ENCODE measurements at places on chromosomes 16 and 17. TPM values are rescaled to one million over a fixed set of nuclear protein-coding genes. Genes with fewer than 3 reads are reported as not detected.

DNA sequence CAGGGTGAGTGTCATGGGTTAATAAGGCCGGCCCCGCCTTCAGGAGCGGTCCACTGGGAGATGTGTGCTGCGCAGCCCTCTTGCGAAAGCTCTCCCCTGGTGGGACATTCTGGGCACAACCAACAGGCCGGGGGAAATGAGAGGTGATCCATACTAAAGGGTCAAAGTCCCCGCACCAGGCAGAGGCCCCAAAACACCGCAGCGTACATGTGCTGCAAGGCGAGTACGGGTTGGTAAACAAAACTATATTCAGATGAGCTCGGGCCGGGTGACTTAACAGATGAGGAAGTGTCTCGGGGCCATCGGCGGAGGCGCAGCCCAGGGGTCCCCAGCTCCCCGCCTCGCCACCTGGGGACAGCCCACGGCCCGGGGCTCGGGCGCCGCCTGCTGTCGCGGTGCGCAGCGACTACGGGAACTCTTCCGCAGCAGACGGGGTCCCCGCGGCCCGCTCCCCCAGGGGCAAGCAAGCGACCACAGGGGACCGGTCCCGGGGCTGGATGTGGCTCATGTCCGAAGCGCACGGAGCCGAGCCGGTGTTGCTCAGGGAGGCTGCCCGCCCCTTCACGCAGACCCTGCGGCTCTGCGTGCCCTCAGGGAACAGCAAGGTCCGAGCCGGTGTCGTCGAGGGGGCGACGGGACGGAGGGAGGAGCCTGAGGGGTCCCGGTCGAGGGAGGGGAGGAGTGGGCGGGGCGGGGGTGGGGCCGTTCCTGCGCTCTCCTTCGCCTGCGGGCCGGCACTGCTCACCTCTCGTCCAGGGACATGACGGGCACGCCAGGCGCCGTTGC, at the start of gene RAB37:
Gene RAB37 (plus strand): TSS at position 744 of the 786 bp plus-strand sequence. CDS start 17 bp downstream, at position 761.
- no peaks in the 10 kb centered on the region for H3K36me3 ChIP-seq
- H3K27ac ChIP-seq, result peak within 1 kb of the TSS; percentile 23
- peak; percentile 58 for DNase-seq
- peak within 1 kb of the TSS; percentile 35 for H3K4me3 ChIP-seq

- no peaks in the 10 kb centered on the region for H3K27me3 ChIP-seq
- peak; percentile 46 for DNase-seq
- H3K4me1 ChIP-seq, result peaks cover 7% of the 10 kb centered on the region
Observed at GRCh38 chr16:2979669-2980226, 498 bp downstream of the PKMYT1 start.

- no peaks in the 10 kb centered on the region for H3K27me3 ChIP-seq
- H3K36me3 ChIP-seq, result no peaks in the 10 kb centered on the region
- no peaks in the 10 kb centered on the region for H3K4me1 ChIP-seq
- no peak overlapping the region for H3K27ac ChIP-seq
- H3K4me3 ChIP-seq, result no peak overlapping the region
Observed at GRCh38 chr17:64182325-64183012, 52.5 kb upstream of the ERN1 start.

ATP1B2 gene
- 0.54 TPM for total RNA-seq

- H3K4me1 ChIP-seq, result peaks cover 5% of the 10 kb centered on the region
- H3K27me3 ChIP-seq, result no peaks in the 10 kb centered on the region
- no peak overlapping the region for H3K27ac ChIP-seq
- no peak for DNase-seq
Observed at GRCh38 chr17:1686086-1686485, 1.4 kb upstream of the PRPF8 start.

CLDN9 gene
- 0.67 TPM for total RNA-seq

DNA sequence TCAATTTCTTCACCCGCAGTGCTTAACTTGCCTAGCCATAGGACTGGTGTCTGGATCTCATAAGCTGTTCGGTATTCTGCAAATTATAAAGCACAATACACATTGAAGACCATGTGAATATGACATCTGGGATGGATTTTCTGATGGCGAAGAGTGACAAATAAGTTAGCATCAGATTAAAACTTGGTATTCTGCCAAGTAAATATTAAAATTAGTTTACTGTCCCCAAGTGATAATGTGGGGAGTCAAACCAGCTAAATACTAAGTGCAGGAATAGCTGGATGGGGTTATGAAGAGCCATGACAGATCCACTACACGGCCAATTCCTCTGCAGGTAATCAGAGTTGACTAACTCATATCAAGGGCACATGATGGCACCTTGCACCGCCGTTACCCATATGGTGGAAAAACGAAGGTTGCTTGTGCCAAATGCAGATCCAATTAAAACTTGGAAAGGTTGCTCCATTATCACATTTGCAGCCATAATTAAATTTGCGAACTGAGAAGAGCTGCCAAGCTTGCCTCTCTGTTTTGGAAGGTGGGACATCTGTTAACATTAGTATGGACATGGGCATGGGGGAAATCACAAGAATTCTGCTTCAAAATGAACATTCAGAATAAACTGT, 114.9 kb upstream of the TOM1L1 start:
- H3K27ac ChIP-seq, result no peak overlapping the region
- no peaks in the 10 kb centered on the region for H3K4me1 ChIP-seq
- no peak for DNase-seq
- no peaks in the 10 kb centered on the region for H3K36me3 ChIP-seq
- H3K4me3 ChIP-seq, result no peak overlapping the region
- H3K27me3 ChIP-seq, result no peaks in the 10 kb centered on the region

PPP1R9B gene
- total RNA-seq, result 43.2 TPM

KRT31 gene
- not detected for total RNA-seq

DNA sequence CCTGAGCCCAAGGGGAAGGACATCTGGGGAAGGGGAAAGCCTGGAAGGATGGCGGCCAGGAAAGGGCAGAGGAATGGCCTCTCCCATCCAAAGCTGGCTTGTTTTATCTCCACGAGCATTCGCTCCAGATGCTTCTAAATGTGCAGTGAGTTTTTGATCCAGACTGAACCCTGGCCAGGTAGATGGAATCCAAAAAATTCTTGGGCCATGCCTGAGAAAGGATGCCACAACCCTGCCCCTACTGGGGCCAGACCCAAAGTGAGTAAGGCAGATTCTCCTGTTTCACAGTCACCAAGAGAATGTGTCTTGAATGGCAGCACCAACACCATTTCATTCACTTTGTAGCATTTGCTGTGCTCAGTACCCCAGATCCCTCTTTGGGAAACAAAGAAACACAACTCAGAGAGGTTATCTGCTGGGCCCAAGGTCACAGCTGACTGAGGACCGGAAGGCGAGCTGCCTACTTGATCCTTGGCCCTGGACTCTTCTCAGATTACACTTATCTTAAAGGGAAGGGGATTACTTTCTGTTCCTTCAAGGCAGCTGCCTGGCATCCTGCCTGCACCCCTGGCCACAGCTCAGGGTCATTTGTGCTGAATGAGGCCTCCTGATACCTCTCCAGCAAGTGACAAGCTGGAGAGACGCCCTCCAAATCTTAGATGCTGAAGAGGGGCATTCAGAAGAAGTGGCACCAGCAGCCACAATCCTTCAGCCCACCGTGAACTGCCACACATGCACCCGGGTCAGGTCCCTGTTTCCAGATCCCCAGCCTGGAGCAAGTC, 3.6 kb downstream of the LRRC75A start:
- no peaks in the 10 kb centered on the region for H3K27me3 ChIP-seq
- no peaks in the 10 kb centered on the region for H3K36me3 ChIP-seq
- H3K4me1 ChIP-seq, result peaks cover 21% of the 10 kb centered on the region
- no peak overlapping the region for H3K4me3 ChIP-seq
- peak; percentile 48 for DNase-seq
- H3K27ac ChIP-seq, result peak overlapping the region; percentile 78

PIMREG gene
- total RNA-seq, result 4.3 TPM

GRCh38 chr17:49501496-49501895, 6.4 kb downstream of the NGFR start:
- H3K27ac ChIP-seq, result no peak overlapping the region
- no peaks in the 10 kb centered on the region for H3K36me3 ChIP-seq
- peaks cover 8% of the 10 kb centered on the region for H3K4me1 ChIP-seq
- no peak for DNase-seq

GRCh38 chr16:27149986-27150385, 53.3 kb upstream of the KDM8 start:
- peaks cover 1% of the 10 kb centered on the region for H3K4me1 ChIP-seq
- no peaks in the 10 kb centered on the region for H3K27me3 ChIP-seq
- DNase-seq, result no peak

All from colonic mucosa (tissue), 4 donors.